ENCODE measurements at places on chromosomes 4 and X.

GRCh38 chr4:67019686-67020437 lies 525.4 kb downstream of the CENPC start:
- DNase-seq: no peak

- no peak for DNase-seq
Measured at GRCh38 chr4:158285429-158286216, 75.3 kb downstream of the TMEM144 start.

- no peak for DNase-seq
Measured at GRCh38 chr4:22485737-22486136, 30.1 kb downstream of the ADGRA3 start.

DNA sequence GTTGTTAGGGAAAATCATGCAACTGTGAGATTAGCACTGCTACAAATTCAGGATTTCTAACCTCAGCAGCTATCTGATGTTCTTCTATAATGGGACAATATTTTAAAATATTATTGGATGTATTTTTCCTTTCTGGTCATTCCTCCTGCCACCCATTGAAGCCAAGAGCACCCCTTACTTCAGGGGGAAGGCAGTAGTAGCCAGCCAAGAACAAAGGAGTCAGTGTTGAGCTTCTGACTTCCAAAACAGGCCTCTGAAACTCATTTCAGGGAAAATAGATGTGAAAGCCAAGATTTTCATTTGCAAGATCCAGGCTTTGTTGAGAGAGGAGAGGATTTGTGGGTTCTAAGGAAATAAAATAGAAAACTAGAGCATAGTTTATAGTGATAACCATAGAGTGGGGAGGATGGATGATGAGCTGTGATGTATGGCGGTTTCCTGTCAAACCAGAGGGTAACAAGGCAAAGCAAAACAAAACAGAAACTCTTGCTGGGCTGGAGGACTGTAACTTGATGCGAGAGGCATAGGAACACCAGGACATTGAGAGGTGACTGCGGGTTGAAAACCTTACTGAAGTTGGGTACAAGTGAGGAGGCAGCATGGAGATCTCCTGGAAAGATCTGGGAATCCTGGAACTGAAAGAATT lies 173.7 kb upstream of the LEF1 start:
- DNase-seq: no peak

DNA sequence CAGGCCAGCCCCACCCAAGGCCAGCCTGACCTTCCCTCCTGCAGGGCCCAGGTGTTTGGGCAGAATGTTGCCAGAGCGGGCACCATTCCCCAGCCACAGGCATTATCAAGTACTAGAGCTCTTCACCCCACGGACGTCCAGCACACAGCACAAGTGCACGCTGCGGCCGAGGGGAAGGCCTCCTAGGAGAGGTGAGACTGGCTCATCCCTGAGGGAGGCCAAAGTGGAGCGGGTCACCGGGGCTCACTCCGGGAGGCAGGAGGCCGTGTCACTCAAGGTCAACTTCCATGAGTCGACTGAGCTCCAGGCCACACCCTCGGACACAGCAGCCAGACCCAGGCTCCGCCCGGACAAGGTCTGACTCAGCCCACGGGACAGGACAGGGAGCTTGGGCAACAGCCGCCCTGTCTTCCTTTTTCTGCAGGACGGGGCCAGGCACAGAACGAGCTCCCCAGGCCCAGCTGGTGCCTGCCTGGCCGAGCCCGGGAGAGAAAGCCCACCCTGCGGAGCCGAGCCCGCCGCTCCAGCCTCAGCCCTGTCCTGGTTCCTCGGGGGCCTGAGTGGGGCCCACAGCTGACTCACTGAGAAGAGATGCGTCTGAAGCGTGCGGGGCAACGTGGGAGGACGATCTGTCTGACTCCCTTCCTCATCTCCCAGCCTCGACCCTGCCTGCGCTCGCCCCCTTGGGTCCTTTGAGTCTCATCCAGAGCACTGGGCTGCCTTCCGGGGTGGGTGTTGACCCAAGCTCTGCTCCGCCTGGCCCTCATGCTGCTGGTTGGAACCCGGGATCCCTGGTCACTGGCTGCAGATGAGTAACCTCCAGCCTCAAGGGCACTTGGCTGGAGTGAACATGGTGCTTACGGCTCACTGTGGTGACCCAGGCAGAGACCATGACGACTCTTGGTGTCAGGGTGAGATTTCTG lies 1.6 kb downstream of the SLC49A3 start:
- peak; percentile 96 for DNase-seq
